ENCODE measurements at places on chromosomes 3 and 15.

DNA sequence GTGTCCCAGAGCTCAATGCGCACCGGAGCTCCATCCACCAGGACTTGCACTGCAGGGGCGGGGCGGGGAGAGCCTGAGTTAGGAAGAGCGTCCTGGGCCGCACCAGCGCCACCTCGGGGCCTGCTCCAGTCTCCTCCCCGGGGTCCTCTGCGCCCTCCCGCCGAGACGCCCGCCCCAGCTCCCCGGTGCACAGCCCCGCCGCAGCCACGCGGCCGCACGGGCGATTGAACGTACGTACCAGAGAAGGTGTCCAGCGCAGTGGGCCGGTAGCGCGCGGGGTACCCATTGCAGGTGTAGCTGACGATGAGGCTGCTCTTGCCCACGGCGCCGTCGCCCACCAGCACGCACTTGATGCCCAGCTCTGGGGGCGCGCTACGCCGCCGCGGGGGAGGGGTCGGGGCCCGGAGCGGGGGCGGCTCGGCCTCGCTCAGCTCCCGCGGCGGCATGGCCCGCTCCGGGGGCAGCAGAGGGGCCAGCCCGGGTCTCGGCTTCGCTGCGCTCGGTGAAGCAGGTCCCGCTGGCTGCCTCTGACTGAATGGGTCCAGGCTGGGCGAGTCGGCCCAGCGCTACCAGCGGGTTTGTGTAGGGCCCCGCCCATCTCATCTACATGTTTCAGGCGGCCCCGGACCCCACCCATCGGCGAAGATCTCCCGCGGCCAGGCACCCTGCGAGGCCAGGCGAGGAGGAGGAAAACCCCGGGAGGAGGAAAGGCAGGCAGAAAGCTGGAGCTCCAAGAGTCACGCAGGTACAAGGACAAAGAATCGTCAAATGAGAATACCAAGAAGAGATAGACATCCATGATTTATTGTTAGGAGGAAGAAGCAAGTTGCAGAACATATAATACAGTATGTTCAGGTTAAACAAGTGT lies at the start of gene RHOV:
Gene RHOV, minus strand, starts transcription at position 541 of the 868 bp plus-strand sequence. Its CDS starts 95 bp downstream, at position 446.
- DNase-seq, result peak; percentile 59

DNA sequence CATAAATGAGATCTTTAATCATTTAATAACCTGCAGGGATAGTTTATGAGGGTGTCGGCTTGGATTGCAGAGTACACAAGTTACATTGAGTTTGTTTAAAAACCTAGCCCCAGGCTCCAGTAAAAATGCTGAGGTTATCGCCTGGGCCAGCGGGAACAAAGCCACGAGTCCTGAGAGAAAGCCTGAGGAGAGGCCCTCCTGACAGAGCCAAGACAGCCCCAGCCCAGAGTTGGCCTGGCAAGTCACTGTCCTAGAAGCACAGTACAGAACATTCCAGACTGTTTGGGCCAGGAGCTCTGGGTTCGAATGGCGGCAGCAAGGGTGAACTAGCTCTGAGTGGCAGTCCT lies 32.4 kb downstream of the SEC61A1 start:
- DNase-seq, result no peak

DNA sequence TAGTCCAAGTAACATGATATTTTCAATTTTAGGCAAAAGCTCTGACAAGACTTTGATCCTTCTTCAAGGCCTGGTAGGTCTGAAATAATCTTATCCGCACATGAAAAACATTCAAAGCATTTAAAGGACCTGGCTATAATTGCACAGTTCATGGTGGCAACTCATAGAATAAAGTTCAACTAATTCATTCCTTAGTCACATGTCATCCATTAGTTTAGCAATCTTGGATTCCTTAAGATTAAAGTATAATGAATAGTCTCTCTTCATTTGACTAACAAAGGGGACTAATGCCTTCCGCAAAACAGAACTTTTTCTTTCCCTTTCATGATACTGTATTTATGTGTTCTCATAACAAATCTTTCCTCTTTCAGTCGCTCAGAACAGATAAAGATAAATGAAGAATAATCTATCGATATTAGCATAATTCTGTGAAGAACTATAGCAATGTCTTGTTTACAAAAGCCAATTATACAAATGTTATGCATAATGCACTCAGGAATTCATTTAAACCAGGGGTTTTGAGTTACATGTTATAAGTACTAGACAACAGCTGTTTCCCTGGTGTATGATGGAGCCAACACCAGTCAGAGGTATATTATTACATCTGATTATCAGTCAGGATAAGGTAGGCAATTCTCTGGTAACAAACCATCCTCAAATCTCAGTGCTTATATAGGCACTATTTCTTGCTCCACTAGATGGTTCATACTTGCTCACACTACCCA lies 172.5 kb downstream of the POTEB3 start:
- no peak for DNase-seq

DNA sequence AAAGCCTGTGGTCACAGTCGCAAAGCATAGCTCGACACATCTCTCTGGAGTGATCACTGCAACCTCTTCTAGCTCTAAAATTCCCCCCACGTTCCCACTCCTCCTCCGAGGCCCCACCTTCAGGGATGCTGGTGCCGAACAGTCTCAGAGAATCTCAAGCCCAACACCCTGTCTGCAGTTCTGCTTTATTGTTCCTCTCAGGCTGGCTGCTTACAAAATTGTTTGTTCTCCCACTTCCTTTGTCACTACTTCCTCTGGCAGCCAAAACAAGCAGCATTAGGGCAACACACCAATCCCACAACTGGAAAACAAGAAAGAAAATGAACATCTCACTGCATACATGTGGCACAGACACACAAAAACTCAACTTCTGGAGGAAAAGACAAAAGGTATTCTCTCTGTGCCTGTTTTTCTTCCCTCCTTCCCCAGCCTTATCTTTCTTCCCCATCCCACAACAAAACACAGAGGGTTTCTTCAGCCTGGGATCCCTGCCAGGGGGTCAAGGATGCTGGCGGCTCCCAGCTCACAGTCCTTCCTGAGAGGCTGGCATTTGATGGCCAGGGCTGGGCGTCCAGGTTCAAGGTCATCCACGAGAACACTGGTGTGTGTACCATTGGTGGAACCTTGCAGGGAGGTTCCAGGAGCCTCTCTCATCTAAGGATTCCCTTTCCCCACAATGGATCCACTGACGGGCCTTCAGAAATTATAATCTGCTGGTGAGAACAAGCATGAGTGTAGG lies 108.4 kb downstream of the TMCO5A start:
- DNase-seq, result no peak

DNA sequence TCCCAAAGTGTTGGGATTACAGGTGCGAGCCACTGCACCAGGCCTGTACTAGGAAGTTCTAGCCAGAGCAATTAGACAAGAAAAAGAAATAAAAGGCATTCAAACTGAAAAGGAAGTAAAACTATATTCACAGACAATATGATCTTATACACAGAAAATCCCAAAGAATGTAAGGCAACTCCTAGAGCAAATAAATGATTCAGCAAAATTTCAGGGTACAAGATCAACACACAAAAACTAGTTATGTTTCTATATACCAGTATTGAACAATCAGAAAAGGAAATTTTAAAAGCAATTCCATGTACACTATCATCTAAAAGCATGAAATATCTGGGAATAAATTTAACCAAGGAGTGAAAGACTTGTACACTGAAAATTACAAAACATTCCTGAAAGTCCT lies 180.6 kb downstream of the PDE8A start:
- no peak for DNase-seq

DNA sequence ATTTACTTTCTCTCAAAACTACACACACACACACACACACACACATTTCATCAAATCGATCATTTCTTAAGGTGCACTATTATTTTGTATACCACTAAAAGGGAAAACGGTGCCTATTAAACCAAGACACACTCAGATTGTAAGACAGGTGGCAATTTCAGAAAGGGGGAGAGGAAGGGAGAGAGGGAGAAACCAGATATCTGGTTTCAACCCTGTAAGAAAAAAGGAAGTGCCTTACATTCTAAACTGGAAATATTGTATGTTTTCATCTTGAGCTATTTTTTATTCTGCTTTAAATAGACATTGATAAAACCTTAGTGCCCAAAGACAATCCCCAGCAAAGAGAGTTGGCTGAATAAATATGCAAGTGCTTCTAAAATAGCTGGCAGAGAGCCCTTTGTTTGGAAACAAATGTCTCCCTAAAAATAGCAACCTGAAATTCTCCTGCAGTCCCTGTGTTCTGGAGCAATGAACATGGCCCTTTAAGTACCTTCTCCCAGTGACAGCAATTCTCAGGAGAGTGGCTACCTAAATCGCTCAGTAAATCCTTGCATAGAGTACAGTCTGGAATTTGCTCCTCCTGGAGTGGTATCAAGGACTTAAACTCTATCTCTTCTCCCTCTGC lies 85.7 kb downstream of the RARB start:
- DNase-seq, result no peak

All from CD4-positive, alpha-beta T cell treated with Interleukin-10 for 1 hour (primary cell).